ENCODE measurements at places on chromosomes 7 and 10.

DNA sequence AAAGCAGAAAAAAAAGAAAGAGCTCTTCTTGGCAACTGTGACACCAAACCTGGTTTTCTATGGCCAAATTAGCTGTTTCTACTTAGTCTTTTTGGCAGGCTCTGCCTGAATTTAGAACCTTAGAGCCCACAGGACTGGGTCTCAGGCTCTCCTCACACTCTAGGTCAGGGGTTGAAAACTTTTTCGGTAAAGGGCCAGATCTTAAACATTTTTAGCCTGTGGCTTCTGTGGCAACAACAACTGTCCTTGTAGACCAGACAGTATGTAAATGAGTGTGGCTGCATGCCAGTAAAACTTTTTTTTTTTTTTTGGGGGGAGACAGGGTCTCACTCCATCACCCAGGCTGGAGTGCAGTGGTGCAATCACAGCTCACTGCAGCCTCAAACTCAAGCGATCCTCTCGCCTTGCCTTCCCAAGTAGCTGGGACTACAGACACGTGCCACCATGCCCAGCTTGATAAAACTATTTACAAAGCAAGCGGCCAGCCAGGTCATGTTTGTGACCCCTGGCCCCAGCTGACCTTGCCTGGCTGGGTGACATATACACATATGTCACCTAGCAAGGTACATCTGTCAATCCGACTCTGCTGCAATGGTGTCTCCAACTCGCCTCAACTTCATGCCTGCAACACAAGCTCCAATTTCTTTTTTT lies 17.4 kb downstream of the KPNA7 start:
- no peak for DNase-seq

DNA sequence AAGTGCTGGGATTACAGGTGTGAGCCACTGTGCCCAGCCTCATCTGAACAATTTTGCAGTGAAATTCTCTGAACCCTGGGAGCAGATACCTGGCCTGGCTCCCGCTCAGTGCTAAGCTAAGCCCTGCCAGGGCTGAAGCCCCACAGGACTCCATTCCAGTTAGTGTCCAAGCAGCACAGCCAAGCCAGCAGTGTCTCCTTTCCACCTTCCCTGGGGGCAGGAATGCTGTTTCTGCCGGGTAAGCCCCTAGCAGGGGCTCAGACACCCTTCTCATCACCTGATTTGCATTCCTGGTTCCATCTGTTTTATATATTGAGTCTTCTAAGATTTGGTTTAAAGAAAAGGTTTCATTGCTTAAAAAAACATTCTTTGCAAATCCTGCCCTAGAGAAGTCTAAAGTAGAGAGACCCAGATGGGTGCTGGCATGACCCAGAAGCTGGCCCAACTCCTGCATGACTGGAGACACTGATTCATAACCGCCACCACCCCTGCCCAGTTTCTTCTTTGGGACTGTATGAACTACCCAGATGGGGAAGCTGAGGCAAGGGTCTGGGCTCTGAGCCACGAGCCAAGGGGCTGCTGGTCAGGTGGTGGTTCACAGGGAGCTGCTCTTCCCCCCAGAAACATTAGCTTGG lies 14.0 kb downstream of the SLC13A4 start:
- no peak for DNase-seq

DNA sequence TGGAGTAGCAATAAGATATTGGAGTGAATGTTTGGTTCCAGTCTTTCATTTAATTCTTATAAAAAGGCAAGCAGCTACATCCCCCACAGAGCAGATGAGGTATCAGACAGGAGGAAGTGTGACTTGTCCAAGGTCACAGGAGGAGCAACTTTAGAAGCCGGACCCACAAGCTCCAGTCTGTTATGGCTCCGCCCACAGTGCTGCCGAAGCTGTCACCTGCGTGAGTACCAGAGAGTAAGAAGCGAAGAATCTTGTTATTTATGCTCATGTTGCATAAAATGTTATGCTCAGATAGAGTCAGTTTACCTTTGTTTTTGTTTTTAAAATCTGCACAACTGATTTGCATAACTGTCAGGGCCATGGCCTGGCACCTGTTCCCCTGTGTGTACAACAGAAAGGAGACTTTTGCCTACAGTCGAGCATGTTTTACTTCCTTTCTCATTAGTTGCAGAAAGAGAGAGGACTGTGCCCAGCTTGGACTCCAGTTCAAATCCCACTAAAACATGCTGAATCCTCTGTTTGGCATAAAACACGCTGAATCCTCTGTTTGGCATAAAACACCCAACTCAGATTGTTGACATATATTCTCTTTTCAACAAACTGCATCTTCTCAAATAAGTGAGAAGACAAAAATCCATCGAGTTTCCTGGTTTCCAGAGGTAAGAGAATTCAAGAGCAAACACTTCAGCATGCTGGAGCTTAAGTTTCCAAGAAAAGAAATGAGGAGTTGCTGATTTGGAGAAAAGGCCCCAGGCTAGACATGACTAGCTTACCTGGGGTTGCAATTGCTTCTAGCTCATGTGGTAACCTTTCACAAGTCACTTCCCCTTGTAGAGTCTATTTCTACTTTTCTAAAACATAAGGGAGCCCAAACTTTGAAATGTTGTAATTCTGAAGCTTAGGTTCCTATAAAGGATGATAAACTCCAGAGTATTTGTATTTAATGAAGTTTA lies 409.8 kb upstream of the ZMIZ1 start:
- no peak for DNase-seq

DNA sequence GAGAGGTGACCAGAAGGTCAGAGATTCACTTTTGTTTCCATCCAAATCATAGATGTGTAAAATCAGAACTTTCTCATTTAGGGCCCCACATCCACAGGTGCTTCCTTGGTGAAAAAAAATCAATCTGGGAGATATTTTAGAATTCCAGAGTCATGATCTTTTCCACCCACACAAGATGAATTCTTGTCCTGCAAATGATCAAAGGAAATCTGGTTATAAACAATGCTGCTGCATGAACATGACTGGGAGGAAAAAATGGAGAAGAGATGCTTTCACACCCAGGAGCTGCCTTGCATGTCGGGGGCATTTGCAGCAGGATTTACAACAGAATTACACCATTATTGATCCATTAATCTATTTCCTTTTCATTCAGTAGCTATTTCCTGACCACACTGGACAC lies 106.5 kb upstream of the TMEM72 start:
- no peak for DNase-seq

DNA sequence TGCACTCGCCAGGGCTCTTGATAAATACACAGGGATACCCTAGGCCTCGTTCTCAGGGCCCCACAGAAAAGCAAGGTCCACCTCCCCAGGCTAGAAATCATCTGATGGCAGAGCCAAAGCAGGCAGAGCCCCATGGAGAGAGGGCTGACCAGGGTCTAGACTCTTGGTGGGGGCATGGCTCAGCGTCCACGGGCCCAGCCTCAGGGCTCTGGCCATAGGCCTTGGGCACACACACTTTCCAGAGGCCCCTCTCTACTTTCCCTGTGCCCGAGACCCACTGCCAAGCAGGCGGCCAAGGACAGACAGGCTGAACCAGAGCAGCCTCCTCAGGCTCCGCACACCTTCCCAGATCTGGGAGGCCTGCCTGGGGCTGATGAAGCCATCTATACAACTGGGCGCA lies 64.8 kb downstream of the FAM53B start:
- no peak for DNase-seq

- DNase-seq, result no peak
Observed at GRCh38 chr10:3451516-3452172, 279.1 kb upstream of the PITRM1 start.

- no peak for DNase-seq
Observed at GRCh38 chr7:121103579-121103978, 115.1 kb downstream of the CPED1 start.

DNA sequence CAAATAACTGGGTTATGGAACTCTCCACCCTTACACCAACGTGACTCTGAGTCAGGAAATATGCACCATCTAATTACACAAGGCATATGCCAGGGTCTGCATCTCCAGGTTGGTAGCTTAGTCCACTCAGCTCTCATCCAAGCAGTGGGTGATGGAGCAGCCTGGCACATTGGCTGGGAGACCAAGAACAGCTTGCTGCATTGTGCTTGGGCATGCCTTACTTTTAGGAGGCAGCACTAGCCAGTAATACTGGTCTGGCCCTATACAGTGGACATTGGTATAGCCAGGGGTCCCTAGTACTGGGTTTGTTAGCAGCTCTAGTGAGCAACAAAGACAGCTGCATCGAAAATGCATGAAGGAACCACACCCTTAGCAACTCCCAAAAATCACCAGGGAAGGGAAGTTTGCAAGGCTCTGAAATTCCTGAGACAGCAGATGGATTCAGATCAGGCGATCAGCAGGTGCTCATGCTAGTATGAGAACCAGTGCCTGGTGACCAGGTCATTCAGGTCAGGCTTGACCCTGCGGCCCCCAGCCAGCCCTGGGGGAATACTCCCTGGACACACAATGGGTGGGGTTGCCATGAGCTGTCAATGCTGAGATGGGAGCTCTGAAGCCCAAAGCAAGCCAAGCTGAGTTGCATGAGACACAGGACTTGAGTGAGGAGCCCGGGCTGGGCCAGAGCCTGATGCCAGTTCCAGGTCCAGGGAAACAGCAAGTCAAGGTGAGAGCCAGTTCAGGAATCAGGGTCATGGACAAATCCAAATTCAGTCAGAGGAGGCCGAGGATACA lies 217.9 kb upstream of the ZMIZ1 start:
- no peak for DNase-seq

- no peak for DNase-seq
Observed at GRCh38 chr10:60142736-60143135, 236.4 kb upstream of the CCDC6 start.

GRCh38 chr10:91367127-91367531 lies 43.0 kb upstream of the HECTD2 start:
- no peak for DNase-seq

DNA sequence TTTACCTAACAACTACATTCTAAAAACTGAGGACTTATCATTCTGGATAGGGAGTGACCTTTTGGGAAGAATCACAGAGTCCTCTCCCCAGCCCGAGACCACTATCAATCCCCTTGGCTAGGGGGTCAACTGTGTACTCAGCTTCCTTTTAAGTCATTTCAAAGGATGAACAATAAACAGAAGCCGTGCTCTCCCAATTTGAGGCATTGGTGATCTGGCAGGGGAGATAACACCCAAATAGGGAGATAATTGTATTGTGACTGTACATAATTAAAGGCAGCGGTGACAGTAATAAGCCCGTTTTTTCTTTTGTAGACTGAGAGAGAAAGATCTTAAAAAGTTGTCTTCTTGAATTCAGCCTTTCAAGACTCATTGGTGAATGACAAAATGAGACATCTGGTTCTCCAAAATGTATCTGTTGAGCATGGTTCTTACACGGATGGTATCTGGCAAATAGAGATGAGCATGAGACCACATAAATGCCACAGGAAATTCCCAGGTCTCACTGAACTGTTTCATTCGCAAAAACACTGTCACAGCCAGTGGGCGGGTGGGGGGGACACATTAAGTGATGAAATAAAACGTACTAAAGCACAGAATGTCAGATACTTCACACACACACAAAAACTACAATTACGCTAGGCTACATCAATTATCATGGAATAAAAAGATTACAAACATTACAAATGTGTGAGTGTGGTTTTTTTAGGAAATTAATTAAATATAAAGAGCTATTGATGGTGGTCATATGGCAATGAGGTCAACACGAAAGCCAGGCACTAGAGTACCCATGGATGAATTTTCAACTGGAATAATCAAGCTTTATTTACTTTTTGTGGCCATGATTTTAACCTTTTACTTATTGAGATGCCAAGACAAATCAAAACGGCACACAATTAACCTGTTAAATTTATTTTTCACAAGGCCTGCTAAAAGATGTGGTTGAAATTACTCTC lies 108.4 kb downstream of the HIPK2 start:
- DNase-seq, result no peak

- no peak for DNase-seq
Observed at GRCh38 chr10:60985951-60986350, 42.0 kb upstream of the RHOBTB1 start.

- no peak for DNase-seq
Observed at GRCh38 chr7:23968791-23969190, 258.8 kb downstream of the STK31 start.

- DNase-seq, result no peak
Observed at GRCh38 chr10:128339753-128340152, 213.5 kb upstream of the MKI67 start.

GRCh38 chr10:100041306-100042002 lies 31.7 kb upstream of the DNMBP start:
- no peak for DNase-seq

DNA sequence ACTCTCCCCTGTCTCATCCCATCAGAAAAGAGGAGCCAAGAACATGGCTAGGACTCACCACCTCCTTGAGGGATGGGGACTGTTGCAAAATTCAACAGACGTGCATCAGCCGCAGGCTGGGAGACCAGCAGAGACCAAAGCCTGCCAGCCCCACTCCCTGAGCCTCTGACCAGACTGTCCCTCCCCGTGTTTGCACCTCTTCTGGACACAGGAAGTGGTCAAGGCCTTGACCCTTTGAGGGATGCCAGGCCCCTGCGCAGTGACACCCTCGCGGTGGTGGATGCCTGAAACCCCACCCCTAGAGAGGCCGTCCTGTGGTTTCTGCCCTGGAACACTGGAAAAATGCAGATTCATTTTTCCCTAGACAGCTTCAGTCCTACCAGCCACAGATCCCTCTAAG lies 128.4 kb upstream of the TCF7L2 start:
- DNase-seq, result no peak

- no peak for DNase-seq
Observed at GRCh38 chr7:34327681-34328080, 330.3 kb upstream of the NPSR1 start.

DNA sequence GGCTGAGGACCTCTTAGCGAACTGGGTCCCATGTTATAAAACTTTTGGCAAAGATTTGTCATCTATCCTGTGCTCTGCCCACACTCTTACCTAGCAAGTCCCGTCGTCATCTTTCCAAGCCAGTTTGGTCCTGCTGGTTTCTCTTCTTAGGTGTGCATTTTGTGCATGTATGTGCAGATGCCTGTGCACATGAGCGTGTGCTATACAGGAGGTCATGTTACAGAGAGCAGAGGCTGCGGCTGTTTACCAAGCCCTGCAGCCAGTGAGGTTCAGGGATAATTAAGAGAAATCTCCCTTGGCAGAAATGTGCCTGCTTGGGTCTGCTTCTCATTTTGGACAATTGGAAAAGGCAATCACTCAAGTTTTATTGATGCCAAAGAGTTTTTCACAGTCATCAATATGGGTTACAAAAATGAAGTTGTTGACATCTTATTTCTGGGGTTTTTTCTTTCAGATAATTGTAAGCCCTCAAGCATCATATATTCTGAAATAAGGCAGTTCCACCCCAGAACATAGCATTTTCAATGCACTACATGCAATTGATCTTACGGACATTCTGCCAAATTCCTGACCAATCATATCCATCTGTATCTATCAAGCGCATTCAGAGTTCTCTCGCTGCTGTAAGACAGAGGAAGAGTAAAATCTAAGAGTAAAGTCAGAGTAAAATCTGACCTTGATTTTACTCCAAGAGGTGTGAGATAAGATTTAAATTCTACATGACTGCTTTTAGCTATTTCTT lies 361.4 kb upstream of the ZNF32 start:
- no peak for DNase-seq

- no peak for DNase-seq
Observed at GRCh38 chr10:131233611-131234258, 77.8 kb downstream of the TCERG1L start.
